Activated naive CD4-positive, alpha-beta T cell (primary cell): ENCODE measurements at places on chromosomes 2 and 18.

DNA sequence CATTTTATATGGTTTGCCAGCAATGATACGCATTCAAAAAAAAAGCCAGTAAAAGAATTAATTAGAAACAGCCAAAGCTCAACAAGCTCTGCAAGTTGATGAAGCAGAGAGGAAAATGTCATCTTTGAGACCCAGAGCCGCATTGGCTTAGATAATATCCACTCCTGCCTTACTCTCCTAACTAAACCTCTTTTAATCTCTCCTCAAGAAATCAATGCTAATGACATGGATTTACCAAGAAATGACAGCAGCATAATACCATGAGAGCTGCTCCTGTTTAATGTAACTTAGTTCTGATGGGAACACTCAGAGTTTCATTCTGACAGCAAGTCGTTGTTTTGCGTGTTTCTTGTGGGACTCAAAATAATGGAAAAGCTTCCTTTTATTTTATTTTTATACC, 1099.4 kb upstream of the PIK3C3 start:
- DNase-seq, result no peak

GRCh38 chr2:10178751-10179150, 56.2 kb downstream of the RRM2 start:
- DNase-seq, result no peak

- no peak for DNase-seq
These were observed 35.5 kb upstream of the PTH2R start for GRCh38 chr2:208370881-208371633.

GRCh38 chr2:195404651-195405050, 252.4 kb upstream of the SLC39A10 start:
- DNase-seq, result no peak

- DNase-seq, result no peak
These were observed 377.2 kb downstream of the CNTNAP5 start for GRCh38 chr2:124402274-124402673.

DNA sequence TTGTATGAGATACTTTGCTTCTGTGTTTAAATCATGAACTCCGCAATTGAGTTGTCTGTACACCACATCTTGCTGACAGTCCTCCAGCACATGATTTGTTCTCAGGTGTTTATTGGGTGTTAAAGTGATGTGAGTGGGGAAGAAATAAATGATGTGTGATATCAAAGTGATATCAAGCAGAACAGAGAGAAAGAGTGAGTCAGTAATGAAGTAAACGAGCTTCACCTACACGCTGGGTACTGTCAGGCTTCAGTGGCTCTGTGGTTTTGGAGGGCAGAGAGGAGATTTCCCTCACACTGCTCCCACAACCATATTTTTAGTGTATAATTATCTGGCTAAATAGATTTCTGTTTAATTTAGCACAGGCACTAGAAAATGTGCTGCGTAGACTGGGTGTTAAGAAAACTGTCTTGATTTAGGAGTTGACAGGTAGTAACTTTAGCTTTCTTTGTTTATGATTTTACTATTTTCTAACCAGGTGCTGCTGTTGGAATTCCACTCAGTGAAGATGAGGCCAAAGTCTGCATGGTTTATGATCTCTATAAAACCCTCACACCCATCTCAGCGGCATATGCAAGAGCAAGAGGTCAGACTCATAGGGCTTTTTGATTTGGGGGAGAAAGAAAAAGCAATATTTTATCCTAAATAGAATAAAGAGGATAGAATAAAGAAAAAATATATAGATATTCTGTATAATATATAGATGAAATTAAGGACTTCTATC, 21.2 kb downstream of the ATIC start:
- no peak for DNase-seq

- DNase-seq, result no peak
These were observed 34.7 kb downstream of the WDR33 start for GRCh38 chr2:127776122-127776780.

DNA sequence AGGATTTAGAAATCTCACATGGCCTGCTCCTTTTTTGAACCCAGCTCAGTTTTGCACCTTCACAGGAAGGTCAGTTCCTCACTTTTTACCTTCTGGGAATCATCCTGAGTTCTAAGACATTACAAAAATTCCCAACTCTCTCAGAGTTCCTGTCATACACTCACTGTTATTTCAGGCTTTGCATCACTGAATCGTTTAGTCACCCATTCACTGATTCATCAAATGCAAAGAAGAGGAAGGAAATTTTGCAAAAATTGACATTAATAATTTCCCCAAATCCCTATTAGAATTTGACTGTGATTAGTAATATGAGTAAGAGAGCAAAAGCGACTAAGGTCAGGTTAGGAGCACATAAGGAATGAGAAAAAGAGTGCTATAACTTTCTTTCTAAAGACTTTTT, 197.5 kb downstream of the PDE1A start:
- no peak for DNase-seq

GRCh38 chr2:98396745-98397355, 47.8 kb upstream of the INPP4A start:
- no peak for DNase-seq
